Suprapubic skin (tissue), 4 donors: ENCODE measurements at places on chromosomes 2 and 18. TPM values are rescaled to one million over a fixed set of nuclear protein-coding genes. Genes with fewer than 3 reads are reported as not detected.

GRCh38 chr18:25896178-25896780, 194.1 kb downstream of the SS18 start:
- H3K4me3 ChIP-seq: no peak overlapping the region
- H3K4me1 ChIP-seq: no peaks in the 10 kb centered on the region
- H3K27me3 ChIP-seq: no peaks in the 10 kb centered on the region
- no peak overlapping the region for H3K27ac ChIP-seq
- DNase-seq: no peak

DNA sequence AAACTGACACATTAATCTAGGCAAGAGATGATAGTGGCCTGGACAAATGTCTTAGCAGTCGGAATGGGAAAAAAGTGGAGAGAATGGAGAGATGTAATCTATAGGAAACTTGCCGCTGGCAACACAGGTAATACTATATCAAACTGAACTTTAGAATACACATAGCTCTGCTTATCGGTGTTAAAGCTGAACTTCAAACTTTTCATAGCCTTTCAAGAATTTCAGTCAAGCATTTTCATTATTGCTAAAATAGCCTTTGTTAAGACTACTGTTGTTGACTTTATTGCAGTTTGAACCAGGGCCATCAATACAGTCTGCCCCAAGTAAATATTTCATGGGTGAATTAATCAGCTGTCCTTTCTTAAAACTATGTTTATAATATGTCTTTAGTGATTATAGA, 12.9 kb upstream of the CHST9 start:
- no peak overlapping the region for H3K4me3 ChIP-seq
- no peak overlapping the region for H3K27ac ChIP-seq
- no peak for DNase-seq

DNA sequence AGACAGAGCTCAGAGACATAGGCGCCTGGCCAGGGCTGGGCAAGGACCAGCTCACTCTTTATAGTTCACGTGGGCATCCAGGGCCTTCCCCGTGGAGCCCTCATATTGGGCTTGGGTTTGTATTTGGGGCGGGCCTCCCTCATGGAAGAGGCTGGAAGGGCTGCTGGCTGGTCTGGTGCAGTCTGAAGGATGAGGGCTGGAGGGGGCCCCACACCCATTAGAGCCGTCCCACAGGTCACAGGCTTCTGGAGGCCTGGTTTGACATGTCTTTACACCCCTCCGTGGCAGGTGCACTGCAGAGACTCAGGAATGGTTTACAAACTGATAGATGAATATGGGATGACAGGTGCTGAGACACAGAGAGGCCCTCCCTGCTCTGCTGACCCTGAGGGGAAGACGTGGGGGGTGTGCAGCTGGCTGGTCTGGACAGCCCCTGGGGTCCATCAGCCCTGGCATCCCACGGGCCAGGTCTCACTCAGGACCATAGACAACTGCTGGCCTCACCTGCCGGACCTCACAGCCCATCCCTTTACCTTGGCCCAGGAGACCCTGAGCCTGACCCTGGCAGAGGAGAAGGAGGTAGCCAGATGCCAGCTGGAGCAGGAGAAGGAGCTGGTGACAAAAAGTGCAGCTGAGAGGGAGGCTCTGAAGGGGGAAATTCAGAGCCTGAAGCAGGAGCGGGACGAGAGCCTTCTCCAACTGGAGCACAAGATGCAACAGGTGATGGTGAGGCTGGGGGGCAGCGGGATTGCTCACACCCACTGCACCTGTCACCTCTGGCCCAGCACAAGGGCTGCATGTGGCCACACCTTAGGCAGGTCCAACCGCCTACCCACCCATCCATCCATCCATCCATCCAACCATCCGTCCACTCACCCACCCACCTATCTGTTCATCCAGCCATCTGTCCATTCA, 43.9 kb downstream of the CROCC2 start:
- peak; percentile 66 for DNase-seq
- peaks cover 4% of the 10 kb centered on the region for H3K4me1 ChIP-seq
- no peak overlapping the region for H3K27ac ChIP-seq
- no peaks in the 10 kb centered on the region for H3K36me3 ChIP-seq

GRCh38 chr2:1486670-1487069, 73.4 kb downstream of the TPO start:
- no peaks in the 10 kb centered on the region for H3K36me3 ChIP-seq
- no peaks in the 10 kb centered on the region for H3K4me1 ChIP-seq
- H3K27me3 ChIP-seq: no peaks in the 10 kb centered on the region

IL36A gene
- total RNA-seq: not detected
